ENCODE measurements at places on chromosomes 1 and 21.

- no peak for DNase-seq
Measured at GRCh38 chr1:245682638-245683628, 528.1 kb downstream of the KIF26B start.

DNA sequence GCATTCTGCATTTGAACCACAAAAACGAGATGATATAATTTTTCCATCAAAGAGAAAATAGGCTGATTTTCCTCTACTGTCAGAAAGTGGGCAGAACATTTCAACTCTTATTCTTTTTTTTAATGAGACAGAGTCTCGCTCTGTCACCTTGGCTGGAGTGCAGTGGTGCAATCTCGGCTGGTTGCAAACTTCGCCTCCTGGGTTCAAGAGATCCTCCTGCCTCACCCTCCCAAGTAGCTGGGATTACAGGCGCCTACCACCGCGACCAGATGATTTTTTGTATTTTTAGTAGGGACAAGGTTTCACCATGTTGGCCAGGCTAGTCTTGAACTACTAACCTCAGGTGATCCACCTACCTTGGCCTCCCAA lies 11.6 kb downstream of the DSTYK start:
- DNase-seq = no peak

DNA sequence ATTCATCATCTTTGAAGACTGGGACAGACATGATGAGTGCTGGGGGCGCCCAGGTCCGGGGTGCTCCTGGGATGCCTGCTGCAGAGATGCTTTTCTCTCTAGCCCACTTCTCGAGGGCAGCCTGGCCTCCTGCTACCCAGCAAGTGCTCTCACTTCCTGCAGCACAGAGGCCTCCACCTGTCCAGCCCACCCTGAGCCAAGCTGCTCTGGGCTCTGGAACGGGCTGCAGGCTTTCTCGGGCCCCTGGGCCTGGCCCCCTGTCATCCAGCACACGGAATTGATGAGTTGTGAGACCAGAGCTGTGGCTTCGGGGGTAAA lies 469.5 kb upstream of the VAMP3 start:
- no peak for DNase-seq

GRCh38 chr1:28579401-28579800 lies 12.7 kb upstream of the RAB42 start:
- no peak for DNase-seq

GRCh38 chr1:178910023-178910422 lies 39.1 kb upstream of the ANGPTL1 start:
- DNase-seq = no peak

GRCh38 chr1:100239961-100240360 lies 9.7 kb downstream of the DBT start:
- no peak for DNase-seq
